ENCODE measurements at places on chromosomes 11 and 22.

- peak; percentile 3 for DNase-seq
Observed at GRCh38 chr11:37946155-37946766, 1348.2 kb upstream of the RAG2 start.

DNA sequence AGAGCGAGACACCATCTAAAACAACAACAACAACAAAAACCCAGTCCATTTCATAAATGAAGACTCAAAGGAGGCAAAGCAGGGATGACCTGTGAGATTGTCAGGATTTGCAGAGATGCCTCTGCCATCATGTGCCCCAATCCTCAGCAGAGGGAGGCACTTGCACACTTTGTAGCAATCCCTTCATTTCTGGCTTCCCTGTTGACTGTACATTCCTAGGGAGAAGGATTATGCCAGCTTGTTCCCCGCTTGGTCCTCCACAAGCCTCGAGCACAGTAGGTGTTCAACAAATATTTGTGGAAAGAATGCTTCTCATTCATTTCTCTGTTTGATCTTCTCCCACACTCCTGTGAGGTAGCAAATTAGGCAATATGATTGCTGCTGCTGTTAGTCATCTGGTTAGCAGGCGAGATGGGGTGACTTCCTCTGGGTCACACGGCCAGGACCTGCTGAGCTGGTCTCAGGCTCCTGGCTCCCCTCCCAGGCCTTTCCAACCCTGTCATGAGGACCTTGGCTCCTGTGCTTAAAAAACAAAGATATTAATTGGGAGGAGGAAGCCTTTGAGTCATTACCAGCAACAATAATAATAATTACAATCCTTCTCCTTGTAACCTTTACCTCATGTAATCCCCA lies 34.1 kb downstream of the LIF start:
- DNase-seq, result no peak

DNA sequence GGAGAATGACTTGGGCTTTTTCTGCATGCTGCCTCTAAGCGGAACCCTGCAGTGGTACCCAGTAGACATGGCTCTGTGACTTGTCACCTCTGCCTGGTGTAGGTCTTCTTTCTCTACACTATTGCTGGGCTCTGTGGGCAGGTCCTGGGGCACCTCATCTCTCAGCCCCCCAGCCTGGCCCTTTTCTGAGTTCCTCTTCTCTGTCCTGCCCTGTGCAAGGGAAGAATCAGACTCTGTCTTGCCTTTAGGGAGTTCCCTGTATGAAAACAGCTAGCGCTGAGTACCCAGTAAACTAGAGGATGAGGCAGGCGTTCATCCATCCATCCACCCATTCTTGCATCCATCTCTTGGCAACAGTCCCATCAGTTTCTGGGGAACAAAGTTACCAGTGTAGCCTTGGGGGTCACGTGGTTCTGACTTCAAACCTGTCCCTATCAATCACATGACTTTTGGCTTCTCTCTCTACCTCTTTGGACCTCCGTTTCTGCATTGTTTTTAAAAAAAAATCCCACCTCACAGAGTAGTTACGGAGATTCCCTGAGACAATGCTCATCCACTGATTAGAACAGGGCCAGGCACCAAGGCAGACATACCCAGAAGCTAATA lies 86.4 kb upstream of the WNT11 start:
- DNase-seq, result no peak

GRCh38 chr22:19626666-19627065 lies 87.6 kb upstream of the SEPTIN5 start:
- DNase-seq, result no peak

DNA sequence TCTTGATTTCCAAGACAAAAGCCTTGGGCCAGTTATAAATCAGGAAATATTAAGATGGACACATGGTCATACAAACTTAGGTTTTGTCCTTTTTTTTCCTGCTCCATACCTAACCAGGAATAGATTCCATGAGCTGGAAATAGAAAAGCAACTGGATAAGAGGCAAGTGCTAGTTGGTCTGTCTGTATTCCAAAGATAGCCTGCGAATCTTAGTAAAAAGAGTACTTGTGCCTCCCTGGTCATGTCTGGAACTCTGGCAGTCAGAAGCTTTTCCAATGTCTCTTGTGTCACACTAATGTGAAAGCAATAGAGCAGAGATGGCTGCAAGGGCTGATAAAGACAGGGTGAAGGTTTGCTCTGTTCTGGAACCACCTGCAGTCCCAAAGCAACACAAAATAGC lies 590.2 kb upstream of the ANO5 start:
- no peak for DNase-seq

GRCh38 chr11:134758342-134758931 lies 346.4 kb upstream of the B3GAT1 start:
- no peak for DNase-seq

DNA sequence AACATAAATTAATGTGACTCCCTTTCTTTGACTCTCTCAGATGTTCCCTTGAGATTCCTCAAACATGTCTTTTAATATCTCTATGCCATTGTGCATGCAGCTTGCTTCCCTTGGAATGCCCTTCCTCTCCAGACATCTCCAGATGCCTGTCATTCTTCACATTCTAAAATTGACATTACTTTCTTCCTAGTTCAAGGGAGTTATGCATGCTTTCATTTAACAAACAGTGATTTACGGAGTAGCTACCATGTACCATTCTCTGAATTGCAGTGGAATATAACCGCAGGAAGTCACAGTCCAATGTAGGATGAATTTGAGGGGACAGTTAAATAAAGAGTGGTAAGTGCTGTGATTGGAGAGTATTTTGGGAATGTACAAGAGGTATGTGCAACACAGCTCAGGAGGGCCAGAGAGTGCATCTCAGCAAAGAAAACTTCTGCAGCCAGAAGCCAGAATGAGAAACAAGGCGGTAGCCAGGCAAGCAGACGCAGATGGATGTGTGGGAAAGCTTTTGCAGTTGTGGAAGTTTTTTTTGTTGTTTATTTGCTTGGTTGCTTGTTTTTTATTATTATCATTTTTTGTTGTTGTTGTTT lies 18.7 kb downstream of the MMP10 start:
- no peak for DNase-seq

DNA sequence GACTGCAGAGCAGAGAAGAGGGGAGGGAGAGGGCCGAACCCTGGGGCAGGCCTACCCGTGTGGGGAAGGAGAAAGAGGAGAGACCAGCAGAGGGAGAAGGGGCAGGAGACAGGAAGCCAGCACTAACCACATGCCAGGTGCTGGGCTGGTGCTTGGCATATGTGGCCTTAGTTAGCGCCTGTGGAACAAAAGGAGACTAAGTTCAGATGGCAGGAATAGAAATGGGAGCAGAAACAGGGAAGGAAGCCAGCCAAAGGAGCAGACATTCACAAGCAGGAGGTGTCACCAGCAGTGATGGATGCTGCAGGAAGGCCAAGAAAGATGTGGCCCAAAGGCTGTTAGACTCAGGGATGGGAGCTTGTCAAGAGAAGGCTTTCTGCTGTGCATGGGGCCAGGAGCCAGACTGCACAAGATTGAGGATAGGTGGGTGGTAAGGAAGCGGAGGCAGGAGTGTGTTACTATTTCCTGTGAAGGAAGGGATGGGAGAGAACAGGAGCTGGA lies 26.7 kb downstream of the TREH start:
- no peak for DNase-seq

DNA sequence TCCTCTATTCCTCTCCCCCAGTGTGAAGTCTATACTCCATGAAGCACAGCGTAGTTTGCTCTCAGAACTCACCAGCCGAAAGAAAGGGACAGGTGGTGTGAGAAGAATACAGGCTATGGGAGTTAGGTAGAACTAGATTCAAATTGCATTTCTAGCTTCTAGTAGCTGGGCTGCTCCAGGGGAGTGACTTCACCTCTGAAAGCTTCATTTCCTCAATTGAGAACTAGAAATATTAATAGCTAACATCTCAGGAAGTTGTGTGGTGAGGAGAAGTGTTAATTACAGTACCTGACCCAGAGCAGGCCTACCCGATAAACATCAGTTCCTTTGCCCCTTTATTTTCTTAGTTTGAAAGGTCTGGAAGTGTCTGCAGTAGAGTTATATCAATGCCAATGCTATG lies 484.7 kb upstream of the TENM4 start:
- DNase-seq, result no peak

DNA sequence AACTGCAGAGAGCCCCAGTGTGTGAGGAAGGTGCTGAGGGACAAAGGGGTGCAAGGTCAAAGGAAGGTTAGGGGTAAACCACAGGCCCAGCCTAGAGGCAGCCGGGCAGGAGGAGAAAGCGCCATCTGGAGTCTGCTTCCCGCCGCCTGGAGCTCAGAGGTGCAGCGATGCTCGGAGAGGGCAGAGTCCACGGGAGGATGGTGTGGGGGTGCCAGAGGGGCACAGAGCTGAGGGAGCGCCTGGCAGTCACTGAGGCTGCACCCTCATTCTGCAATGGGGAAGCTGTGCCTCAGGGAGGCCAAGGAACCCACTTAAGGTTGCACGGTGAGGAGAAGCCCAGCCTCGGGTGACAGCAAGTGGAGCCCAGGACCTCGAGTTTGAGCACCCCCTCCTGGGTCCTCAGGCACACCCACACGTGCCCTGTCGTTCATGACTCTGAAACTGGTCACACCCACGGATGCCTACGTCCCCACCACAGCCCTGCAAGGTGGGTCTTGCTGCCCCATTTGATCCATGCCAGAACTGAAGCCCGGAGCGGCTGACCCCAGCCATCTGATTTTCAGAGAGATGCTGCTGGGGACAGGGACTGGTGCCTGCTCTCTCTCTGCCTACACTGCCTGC lies 1.6 kb downstream of the IL2RB start:
- no peak for DNase-seq

DNA sequence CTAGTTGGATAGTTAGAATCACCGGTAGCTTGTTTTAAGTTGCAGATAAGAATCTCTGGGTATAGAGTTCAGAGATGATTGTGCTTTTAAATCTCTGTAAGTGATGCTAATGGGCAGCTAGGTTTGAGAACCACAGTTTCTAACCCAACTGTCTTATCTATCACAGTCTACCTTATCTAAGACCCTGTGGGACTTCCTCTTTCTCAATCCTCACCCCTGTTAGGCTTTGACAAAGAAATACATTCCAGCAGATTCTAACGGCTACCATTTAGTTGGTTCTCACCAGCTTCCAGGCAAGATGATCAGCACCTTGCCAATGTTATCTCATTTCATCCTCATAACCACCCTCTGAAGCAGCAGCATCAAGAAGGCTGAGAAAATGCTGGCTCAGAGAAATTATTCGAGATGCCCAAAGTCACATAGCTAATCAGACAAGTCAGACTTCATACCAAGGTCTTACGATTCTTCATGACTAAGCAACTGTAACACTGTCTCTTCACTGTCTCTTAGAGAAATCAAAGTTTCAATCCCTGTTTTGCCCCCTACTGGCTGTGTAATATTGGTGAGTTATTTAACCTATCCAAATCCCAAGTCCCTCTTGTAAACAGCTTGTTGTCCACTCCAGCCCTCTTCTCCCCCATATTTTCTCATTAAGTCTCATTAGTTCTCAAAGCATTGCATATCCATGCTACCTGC lies 192.4 kb upstream of the API5 start:
- no peak for DNase-seq

DNA sequence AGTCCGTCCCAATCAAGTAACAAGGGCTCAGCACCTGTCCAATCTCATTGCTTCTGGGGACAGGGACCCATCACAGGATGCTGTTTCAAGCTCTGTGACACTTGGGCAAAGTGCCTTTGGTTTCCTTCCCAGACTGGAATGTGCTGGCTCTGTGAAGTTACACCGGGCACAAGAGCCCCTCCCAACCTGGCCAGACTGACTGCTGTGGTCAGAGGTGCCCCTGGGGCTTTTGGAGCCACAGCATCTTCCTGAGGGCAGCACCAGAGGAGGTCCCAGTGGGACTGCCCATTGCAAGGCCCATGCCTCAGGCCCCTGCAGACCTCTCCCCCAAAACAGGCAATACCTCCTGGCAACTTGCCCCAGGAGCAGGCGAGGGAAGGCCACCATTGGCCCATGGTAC lies 155.2 kb upstream of the GRK3 start:
- no peak for DNase-seq

DNA sequence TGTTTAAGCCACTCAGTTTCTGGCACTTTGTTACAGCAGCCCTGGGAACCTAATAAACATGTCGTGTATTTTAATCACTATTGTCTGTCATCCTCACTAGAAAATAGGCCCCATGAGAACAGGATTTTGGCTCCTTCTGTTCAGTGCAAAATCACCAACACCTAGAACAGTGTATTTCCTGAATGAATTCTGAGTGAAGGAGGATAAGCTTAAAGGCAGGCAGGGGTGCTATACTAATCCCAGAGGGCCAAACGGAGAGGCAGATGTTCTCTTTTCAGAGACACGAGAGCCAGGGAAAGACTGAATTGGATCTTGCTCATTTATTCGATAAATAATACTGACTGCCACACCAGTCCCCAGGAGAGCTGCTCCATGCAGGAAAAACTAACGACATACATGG lies 10.4 kb downstream of the SMCO4 start:
- no peak for DNase-seq

DNA sequence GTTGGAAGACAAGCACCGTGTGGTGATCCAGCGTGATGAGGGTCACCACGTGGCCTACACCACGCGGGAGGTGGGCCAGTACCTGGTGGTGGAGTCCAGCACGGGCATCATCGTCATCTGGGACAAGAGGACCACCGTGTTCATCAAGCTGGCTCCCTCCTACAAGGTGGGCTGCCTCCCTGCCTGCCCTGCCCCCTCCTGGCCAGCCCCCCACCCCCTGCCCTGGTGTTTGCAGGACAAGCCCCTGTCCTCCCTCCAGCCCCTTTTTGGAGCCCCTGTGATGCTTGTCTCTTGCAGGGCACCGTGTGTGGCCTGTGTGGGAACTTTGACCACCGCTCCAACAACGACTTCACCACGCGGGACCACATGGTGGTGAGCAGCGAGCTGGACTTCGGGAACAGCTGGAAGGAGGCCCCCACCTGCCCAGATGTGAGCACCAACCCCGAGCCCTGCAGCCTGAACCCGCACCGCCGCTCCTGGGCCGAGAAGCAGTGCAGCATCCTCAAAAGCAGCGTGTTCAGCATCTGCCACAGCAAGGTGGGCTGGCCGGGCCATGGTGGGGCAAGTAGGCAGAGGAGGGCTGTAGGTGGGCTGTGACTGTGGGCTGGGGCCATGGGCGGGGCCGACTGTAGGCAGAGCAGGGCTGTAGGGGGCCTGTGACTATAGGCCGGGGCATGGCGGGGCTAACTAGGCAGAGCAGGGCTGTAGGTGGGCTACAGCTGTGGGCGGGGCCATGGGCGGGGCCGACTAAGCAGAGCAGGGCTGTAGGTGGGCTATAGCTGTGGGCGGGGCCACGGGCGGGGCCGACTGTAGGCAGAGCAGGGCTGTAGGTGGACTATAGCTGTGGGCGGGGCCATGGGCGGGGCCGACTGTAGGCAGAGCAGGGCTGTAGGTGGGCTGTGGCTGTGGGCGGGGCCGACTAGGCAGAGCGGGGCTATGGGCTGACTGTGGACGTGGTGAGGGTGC lies 13.6 kb downstream of the MUC2 start:
- DNase-seq, result no peak

DNA sequence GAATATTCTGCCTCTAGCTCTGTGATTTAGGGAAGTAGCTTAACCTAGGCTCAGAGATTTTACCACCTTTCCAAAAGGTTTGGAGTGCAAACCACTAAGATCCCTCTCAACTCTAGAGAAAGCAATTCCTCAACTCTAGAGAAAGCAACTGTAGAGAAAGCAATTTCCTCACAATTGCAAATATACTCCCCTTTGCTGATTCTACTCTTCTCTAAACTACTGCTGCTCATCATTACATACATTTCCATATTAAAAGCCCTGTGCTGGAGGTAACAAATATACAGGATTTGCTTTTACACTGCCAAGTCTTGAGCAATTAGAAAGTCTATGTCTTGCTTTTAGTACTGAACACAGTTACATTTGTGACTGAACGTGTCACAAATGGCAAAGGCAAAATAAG lies 48.2 kb downstream of the ALG9 start:
- DNase-seq, result no peak
